AG20443 (cell line): ENCODE measurements at places on chromosomes 3 and 15.

GRCh38 chr15:64697911-64698369 is 77.4 kb downstream of the RBPMS2 start:
- no peak for DNase-seq

GRCh38 chr15:38944536-38944935 is 379.9 kb upstream of the RASGRP1 start:
- DNase-seq, result no peak

- peak; percentile 10 for DNase-seq
These were observed 48.7 kb upstream of the WDR72 start for GRCh38 chr15:53808058-53808706.

DNA sequence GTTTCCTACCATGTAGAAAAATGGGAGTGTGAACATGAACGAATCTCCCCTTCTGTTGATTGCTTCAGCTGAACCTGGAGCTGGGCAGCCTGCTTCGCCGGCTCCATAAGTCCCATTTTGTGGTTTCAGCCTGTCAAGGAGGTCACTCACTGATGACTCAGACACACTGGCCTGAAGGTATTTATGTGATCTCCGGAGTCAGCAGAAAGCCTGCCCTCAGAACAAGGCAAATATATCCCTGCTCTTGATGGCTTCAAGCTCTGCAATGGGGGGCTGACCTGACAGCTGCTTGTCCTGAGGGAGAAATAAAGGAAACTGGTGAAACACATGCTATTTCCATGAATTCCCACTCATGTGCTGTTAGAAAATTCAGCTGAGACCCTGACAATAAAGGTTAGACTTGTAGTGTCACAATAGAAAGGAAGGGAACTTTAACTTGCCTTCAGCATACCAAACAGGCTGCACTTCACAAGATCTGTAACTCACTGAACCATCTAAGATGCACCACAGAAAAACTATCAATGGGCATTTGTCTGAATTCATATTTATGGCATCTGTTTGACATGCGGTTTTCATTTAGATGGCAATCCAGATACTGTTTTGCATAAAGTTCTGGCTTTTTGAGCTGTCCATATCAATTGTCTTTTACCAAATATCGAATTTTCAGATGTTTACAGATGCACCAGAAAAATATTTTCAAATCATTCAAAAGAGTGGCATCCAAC is 282.0 kb upstream of the VEPH1 start:
- peak; percentile 81 for DNase-seq

GRCh38 chr15:45637552-45638033 is 2.8 kb downstream of the SQOR start:
- peak; percentile 57 for DNase-seq

DNA sequence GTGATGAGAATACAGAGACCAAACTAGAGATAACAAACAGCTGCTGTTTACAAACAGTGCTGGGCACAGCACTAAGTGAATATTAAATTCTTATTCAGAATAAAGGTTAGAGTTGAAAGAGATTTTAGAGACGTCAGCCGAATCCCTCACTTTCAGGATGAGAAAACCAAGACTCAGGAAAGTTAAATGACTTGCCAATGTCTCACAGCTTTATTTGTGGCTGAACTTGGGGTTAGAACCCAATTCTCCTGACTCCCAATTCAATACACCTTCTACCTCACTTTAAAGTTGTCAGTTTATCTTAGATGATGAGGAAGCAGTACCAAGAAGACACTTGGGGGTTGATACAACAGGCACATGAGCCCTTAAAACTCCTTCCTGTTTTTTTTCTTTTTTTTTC is 180.9 kb downstream of the GAP43 start:
- no peak for DNase-seq

DNA sequence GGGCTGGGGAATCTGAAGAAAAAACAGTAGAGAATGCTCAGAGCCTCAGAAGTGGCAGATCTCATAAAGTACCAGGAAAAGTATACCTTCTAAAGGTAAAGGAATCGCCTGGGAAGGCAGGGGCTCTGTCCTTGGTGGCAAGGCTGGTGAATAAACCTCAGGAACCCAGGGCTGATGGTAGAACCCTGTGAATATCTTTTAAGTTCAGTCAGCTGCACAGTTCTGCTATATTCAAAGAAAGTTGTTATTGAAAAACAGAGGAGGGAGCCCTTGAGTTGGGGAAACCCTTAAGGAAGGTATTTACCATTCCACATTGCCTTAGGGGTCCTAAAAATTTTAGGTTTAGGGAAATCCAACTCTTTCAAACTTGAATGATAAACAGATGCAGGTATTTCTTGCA is 31.2 kb downstream of the ZPLD1 start:
- DNase-seq, result no peak

DNA sequence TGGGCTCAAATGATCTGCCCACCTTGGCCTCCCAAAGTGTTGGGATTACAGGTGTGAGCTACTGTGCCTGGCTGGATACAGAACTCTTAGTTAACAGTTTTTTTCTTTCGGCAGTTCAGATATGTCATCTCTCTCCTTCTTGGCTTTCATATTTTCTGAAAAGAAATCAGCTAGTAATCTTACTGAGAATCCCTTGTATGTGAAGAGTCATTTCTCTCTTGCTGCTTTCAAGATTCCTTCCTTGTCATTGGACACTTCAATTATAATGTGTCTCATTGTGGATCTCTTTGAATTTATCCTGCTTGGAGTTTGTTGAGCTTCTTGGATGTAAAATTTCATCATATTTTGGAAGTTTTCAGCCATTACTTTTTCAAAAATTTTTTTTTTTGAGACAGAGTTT is 17.0 kb downstream of the TRIM69 start:
- DNase-seq, result no peak
